ENCODE measurements at places on chromosomes 6 and 20.
A peak's percentile ranks its signal among the peaks of the same experiment; 100 is the strongest.

GRCh38 chr20:10511509-10512251 is 76.6 kb downstream of the SLX4IP start:
- DNase-seq: peak; percentile 55

- DNase-seq: no peak
These were observed 79.5 kb upstream of the PBOV1 start for GRCh38 chr6:138297761-138298298.

- DNase-seq: no peak
These were observed 413.4 kb upstream of the SOX4 start for GRCh38 chr6:21180155-21180554.

- peak; percentile 36 for DNase-seq
These were observed 149.5 kb upstream of the NEDD9 start for GRCh38 chr6:11381801-11382513.

- DNase-seq: no peak
These were observed 2.9 kb downstream of the RIPOR2 start for GRCh38 chr6:24932832-24933231.

GRCh38 chr6:53845280-53846195 is 50.7 kb downstream of the LRRC1 start:
- no peak for DNase-seq

GRCh38 chr20:49970498-49970897 is 12.3 kb upstream of the SNAI1 start:
- DNase-seq: no peak

- DNase-seq: no peak
These were observed 28.4 kb upstream of the FOXC1 start for GRCh38 chr6:1581120-1581991.

- DNase-seq: no peak
These were observed 23.9 kb downstream of the KDM1B start for GRCh38 chr6:18178960-18179615.

DNA sequence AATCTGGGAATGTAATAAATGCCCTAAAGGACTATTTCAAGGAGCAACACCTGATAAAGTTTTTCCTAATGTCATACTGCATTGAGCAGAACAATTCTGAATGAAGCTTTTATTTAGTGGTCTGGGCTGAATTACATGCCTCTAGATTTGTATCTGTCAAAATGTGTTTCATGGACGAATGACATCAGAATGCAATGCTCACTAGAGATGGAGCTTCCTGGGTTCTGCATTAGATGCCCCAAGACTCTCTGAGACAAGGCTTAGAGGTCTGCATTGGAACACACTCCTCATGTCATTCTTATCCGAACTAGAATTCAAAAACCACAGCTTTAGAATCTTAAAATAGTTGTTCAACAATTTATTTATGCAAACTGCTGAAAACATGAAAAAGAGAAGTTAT is 62.0 kb downstream of the SYNE1 start:
- no peak for DNase-seq

DNA sequence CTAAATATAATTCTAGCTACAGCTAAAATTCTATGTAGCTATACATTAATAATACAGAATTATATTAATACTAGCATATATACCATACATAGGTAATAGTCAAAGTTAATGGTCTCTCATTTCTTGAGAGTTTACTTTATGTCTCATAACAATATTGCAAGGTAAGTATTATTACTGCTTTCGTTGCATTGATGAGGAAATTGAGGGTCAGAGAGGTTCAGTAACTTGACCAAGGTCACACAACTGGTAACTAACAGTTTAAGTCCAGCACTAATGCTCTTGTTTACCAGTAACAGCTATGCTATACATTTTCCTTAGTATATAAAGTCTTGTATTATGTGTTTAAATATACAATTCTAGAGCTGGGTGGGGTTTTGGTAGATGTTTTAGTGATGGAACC is 67.6 kb downstream of the AFG1L start:
- no peak for DNase-seq

- DNase-seq: no peak
These were observed 143.1 kb downstream of the EDN3 start for GRCh38 chr20:59443550-59443949.

GRCh38 chr6:8181951-8182845 is 79.8 kb upstream of the EEF1E1 start:
- no peak for DNase-seq

GRCh38 chr20:17782768-17783167 is 83.0 kb downstream of the BANF2 start:
- no peak for DNase-seq

All from stimulated activated CD8-positive, alpha-beta memory T cell treated with anti-CD3 and anti-CD28 coated beads, Interleukin-7, amount 100 ng/mL, for 1 hour (primary cell).